H1 (cell line): ENCODE measurements at places on chromosomes 6 and 20. TPM values are rescaled to one million over a fixed set of nuclear protein-coding genes. Genes with fewer than 3 reads are reported as not detected.

MCCD1 gene
- not detected in 2 replicates for total RNA-seq

LRP11 gene
- 20.0 TPM in 2 replicates for total RNA-seq

MDN1 gene
- 175 and 179 TPM in 2 replicates for total RNA-seq

AIF1 gene
- total RNA-seq: 7.5 and 9.8 TPM in 2 replicates

GINS1 gene
- total RNA-seq: 68.4 and 69.9 TPM in 2 replicates

TNF gene
- not detected in 2 replicates for total RNA-seq

PABPC1L gene
- total RNA-seq: 60.9 and 61.1 TPM in 2 replicates
